ENCODE measurements at places on chromosomes 3 and 15.

GRCh38 chr15:67564968-67565345, 22.5 kb downstream of the MAP2K5 start:
- DNase-seq = no peak

DNA sequence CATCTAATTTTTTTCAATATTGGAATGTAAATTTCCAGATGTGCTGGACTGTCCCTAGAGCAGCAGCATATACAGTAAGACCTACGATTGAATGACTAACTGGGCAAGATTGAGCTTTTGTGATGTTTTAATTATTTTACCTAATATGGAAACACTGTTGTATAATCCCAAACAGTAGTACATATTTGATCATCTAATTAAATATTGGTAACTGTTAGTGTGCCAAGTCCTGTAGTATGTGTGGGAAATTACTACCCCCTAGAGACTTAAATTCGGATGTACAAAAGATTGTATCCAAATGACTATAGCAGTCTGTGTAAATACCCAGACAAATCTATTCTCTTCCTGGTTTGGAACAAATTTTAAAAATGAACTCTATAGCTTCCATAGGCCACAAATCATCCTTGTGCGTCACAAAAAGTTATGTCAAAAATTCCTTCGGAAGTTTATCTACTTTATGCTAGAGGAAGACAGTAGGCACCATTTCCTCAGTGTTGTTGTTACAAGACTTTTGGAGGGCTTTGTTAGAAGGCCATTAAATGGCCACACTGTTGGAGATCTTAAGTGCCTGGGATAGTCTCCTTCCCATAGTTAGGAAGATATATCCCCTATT, 41.6 kb downstream of the NKIRAS1 start:
- DNase-seq = no peak

DNA sequence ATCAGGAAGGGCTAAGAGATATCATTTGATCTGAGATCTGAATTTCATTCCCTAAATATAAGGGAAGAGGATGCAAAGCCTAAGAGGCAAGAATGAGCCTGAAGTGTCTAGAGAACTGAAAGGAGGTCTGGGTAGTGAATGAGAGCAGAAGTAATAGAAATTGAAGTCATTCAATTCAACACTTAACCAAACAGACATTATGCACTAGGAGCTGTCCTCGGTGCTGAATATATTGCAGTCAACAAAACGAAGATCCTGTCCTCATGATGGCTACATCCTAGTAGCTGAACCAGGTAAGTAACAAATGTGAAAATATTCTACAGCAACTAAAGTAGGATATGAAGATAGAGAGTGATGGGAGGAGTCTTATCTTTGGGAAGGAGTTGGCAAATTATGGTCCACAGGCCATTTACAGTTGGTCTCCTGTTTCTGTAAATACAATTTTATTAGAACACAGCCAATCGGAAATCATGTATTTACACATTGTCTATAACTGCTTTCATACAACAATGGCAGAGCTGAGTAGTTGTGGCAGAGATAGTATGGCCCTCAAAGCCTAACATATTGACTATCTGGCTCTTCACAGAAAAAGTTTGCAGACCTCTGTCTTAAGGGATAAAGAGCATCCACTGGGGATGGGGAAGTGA, 192.9 kb upstream of the CADPS start:
- DNase-seq = no peak

DNA sequence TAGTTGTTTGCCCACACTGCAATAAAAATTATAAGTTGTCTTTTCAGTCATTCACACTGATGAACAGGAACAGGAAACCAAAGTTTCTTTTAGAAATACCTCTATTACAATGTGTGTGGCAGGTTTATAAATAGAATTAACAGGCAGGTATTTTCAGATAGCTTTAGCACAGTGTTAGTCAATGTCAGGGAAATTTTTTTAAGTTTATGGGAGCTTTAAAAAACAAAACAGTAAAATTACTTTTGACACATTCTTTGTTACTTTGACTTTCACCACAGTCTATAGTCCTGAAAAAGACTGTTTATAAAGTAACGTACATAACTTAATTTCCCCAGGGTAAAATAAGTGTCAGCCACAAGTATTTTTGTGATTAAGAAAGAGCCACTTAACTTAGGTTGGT, 38.1 kb downstream of the SERPINI1 start:
- no peak for DNase-seq

DNA sequence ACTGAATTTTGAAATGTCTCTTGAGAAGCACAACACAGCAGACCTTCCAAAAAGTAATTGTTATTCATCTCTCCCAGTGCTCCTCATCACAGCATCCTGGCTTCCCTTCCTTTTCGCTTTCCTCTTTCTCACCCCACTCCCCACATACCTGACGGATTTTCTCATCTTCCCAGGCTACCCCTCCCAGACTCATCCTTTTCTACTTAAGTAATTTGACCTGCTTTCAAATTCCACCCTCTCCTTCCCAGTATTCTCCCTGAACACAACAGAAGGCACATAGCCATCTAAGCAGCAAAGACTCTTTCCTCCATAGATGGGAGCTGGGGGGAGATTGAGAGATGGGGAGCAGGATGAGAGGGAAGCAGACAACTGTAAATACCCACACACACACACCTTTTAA, 187.1 kb upstream of the STT3B start:
- DNase-seq = no peak

GRCh38 chr15:37246856-37247255, 146.5 kb upstream of the MEIS2 start:
- DNase-seq = no peak

Measured in central memory CD8-positive, alpha-beta T cell (primary cell).